NCI-H524 treated with DMSO at 0.1 percent for 48 hours (cell line): ENCODE measurements at places on chromosomes 16 and 17.
A peak's percentile ranks its signal among the peaks of the same experiment; 100 is the strongest.

- DNase-seq: no peak
Measured at GRCh38 chr17:50267074-50267841, 7.0 kb upstream of the TMEM92 start.

- peak; percentile 90 for DNase-seq
Measured at GRCh38 chr16:27311448-27311830, 2.3 kb upstream of the IL4R start.

- DNase-seq: no peak
Measured at GRCh38 chr16:9154567-9155410, 63.3 kb downstream of the HAPSTR1 start.

GRCh38 chr16:71480956-71481355, 8.2 kb downstream of the ZNF19 start:
- DNase-seq: no peak

GRCh38 chr16:17404941-17405689, 65.6 kb downstream of the XYLT1 start:
- no peak for DNase-seq

DNA sequence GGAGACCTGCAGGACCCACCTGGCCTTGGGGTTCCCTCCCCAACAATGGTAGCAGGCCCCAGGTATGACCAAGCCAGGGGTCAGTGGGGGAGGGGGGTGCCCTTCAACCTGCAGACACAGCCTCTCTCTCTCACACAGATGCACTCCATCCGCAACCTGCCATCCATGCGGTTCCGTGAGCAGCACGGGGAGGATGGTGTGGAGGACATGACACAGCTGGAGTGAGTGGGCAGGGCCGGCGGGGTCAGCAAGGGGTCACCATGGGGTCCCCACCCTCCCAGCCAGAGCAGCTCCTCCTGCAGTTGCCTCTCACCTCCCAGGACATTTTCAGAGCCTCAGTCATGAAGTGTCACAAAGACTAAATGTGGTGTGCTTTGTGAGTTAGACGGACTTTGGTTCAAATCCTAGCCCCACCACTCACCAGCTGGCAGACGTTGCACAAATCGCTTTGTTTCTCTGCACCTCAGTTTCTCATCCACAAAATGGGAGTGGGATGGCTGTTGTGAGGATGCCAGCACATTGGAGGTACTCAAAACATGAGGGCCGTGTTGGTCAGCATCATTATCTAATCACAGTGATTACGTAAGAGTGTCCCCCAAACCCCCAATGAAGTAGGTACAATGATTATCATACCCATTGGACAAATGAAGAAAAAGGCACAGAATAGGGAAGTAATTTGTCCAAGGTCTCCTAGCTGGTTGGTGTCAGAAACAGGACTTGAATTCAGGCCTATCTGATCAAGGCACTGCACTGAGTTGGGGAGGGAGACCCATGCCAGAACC, 16.0 kb downstream of the MYO15A start:
- DNase-seq: no peak

DNA sequence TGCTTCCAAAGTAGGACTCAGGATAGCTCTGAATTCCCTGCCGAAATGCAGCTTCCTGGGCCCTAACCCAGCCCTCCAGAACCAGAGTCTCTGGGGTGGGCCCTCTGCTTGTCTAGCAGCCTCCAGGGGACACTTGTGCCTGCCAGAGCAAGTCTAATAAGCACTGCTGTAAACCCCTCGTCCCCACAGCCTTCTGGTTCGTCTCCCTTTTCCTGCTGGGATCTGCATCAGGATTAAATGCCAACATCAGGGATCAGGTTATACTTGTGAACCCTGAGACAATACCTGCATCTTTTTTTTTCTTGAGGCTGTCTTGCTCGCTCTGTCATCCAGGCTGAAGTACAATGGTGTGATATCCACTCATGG, 282.0 kb downstream of the SEC14L1 start:
- DNase-seq: peak; percentile 58

- DNase-seq: no peak
Measured at GRCh38 chr17:65656390-65657250, 95.2 kb upstream of the AXIN2 start.

DNA sequence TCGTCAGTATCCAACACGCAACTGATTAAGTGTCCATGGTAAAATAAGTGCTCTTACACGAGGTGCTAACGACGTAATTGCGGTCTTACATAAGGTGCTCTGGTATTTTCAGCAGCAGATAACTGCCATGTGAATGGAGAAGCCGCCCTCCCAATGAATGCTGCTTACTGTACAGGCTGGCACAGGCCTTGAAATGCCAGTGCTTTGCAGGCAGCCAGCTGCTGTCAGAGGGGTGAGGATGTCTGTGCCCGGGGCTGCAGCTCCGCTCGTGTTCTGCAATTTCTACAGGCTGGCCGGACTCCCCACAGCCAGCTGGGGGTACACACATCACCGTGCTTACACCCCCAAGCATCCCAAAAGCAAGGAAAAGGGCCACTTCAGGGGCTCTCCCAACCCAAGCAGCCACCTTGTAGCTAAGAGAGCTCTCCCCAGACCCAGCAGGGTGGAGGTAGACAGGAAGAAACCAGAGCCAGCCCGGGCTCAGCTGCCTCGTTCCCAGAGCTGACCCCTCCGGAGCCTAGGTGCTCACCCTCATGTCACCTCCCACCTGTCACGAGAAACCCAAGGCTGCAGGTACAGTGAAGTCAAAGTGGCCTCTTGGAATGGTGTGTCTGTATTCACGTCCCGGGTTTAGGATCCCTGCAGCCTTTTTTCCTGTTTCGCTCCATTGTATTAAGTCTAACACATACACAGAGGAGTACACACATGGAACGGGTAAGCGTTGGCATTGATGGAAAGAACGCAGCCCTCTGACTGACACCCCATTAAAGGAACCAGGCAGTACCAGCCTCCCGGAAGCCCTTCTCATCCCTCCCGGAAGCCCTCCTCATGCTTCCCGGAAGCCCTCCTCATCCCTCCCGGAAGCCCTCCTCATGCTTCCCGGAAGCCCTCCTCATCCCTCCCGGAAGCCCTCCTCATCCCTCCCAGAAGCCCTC, 27.2 kb upstream of the RPH3AL start:
- no peak for DNase-seq

GRCh38 chr16:75044800-75045361, 46.1 kb downstream of the ZNRF1 start:
- DNase-seq: peak; percentile 71

GRCh38 chr17:35923609-35924114, 6.9 kb downstream of the RDM1 start:
- DNase-seq: no peak

GRCh38 chr16:1153480-1154160, 714 bp downstream of the CACNA1H start:
- no peak for DNase-seq

- no peak for DNase-seq
Measured at GRCh38 chr16:66511602-66512271, 38.2 kb downstream of the TK2 start.

GRCh38 chr17:81400996-81401722, 5.9 kb downstream of the BAHCC1 start:
- DNase-seq: no peak

DNA sequence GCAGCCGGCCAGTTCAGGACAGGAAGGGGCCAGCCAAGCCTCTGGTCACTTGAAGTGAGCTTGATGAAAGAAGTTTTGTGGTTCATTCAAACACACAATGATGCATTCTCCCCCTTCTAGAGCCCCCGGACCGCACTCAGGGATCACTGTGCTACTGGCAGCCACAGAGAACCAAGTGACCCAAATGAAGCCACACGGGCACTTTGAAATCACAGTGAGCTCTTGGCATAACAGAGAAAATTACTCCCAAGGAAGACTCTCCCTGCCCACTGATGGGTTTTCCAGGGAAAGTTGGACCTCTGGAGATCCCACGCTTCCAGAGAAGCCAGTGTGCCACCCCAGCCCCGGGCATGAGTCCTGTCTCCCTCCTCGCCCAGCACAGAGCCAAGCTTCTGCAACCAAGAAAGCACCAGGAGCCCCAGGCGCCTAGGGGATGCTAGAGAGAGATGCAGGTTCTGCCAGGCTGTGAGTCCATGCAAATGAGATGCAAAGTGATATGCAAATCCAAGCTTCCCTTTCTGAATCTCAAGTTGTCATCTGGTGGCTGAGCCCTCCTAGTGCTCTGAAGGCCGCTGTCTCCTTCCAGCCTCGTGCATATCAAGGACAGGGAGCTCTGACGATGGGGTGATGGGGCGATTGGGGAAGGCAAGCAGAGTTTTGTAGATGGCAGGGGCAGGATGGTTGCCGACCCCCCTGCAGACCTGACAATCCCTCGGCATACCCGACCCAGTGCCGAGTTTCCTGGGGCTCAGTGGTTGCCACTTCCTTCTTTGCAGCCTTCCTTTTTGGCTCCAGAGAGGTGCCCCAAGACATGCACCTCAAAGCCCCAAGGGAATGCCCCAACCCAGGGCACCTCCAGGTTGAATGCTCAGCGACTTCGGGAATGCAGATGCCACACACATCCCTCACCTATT, 59.7 kb upstream of the TNRC6C start:
- DNase-seq: no peak

DNA sequence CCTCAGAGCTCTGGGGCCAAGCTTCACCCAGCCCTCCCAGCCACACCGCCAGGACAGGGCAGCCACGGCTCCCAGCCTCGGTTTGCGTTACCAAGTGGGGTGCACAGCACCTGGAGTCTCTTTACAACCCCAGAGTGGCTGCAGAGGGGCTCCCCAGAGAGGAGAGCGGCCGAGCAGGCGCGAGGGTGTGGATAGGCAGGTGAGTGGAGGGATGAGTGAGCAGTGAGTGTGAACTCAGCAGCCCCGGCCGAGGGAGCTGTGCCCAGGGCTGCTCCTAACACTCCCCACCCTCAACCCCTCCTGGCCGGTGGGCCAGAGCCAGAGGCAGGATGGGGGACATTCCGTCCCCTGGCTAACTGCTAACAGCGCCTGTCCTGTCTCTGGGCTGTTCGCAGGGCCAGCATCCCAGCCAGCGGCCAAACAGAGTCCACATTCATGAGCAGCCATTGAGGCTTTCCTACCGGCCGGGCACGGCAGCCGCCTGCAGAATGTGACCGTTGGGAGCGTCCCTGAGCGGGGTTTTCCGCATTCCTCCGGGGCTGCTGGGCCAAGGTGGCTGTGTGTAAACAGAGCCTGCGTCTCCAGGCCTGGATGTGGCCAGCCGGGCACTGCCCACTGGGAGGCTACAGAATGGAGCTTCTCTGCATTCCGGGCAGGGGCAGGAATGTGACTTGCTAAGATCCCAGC, 5.3 kb downstream of the ZNF469 start:
- no peak for DNase-seq

DNA sequence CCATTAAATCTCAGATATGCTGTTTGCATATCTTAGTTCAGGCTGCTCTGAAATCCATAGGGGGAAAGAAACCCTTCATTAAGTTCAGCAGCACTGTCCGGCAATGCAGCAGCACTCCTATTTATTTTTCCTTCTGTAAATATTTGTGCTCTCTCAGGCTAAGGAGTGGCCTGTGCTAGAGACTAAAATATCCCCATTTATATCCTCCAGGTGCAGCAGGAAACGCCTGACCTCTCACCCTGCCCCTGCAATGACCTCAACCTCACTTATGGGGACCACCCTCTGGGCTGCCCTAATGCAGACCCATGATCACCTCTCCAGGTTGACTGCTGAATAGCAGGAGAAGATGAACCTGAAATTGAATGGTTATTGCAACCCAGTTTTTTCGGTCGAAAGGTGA, 165.0 kb upstream of the ELAC2 start:
- no peak for DNase-seq

DNA sequence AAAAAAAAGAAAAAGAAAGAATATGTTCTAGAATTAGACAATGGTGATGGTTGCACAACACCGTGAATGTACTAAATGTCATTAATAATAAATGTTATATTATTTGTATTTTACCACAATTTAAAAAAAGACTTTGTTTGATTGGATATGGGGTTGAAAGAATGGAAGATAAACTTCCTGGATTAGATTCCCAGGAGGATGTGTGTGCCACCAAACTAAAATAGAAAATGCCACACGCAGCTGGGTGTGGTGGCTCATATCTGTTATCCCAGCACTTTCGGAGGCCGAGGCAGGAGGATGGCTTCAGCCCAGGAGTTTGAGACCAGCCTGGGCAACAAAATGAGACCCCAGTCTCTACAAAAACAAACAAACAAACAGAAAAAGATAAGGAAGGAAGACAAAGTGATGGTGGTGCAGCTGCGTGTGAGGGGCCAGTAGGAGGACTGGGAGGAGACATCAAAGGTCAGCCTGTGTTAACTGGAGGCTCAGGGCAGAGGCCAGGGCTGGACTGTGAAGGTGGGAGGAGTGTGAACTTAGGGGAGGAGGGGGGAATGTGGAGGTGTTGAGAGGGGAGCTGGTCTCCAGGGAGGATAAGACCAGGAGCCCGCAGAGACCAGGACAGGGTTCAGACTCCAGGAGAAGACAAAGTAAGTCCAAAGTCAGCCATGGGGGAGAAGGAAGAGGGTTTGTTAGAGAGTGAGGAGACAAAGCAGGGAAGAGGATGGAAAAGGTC, 4.1 kb downstream of the PECAM1 start:
- no peak for DNase-seq

- DNase-seq: no peak
Measured at GRCh38 chr17:11304568-11304967, 63.6 kb downstream of the SHISA6 start.

DNA sequence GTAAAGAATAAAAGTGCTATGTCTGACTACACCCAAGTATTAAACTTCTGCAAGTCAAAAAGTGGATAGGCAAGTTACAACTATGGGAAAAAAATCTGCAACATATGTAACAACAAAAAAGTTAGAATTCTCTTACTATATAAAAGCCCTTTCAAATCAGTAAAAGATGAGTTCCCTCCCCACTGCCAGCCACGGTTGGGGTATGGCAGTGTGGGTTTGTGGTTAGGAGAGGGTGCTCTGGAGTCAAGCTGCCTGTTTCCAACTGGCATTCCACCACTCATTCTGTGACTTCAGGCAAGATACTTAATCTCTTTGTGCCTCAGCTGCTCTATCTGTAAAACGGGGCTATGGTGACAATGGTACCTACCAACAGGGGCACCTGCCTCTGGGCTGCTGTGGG, 26.6 kb upstream of the MFSD6L start:
- no peak for DNase-seq

DNA sequence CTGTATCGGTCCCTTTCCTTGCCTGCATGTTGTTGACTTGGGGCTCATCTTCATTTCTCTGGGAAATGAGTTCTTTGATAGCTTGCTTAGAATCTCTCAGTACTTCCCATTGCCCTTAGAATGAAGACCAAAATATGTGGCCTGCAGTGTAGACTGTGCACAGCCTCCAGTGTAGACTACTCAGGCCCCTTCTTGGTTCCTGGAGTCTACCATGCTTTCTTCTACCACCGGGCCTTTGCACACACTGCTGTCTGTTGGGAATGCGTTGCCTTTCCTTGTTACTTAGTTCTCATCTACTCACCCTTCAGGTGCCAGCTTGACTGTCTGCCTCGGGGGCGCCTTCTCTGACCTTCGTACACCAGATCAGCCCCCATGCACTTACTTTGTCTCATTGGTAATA, 82.0 kb downstream of the ABCC1 start:
- DNase-seq: no peak

DNA sequence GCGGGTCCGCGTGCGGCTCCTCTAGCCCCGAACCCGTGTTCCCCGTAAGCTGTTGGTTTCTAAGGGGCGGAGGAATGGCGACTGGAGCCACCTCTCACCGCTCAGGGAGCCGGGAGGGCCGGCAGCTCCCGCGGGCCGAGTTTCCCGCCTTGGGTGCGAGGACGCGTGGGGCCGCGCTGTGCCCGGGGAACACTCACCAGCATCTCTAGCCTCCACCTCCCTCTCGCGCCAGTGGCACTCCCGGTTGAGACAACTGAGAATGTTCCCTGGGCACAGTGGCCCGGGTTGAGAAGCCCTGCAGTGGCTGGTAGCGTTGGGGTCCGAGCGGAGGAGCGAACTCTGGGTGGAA, 560 bp downstream of the TELO2 start:
- DNase-seq: no peak
